Activated CD8-positive, alpha-beta memory T cell treated with anti-CD3 and anti-CD28 coated beads, Interleukin-2, amount 10 ng/mL, durations not matched to agents 7 days and 5 days (primary cell): ENCODE measurements at places on chromosomes 3 and 15. TPM values are rescaled to one million over a fixed set of nuclear protein-coding genes. Genes with fewer than 3 reads are reported as not detected.

Gene MORF4L1
- 235 TPM for total RNA-seq

Gene LSMEM2
- total RNA-seq, result not detected

Gene TGM4
- total RNA-seq, result not detected

Gene GOLGA8O
- total RNA-seq, result 7.8 TPM

GRCh38 chr3:187252311-187252710, 39.2 kb downstream of the MASP1 start:
- H3K27me3 ChIP-seq, result peaks cover 28% of the 10 kb centered on the region
- DNase-seq, result no peak
- no peak overlapping the region for H3K4me3 ChIP-seq
- peaks cover 3% of the 10 kb centered on the region for H3K4me1 ChIP-seq
- H3K36me3 ChIP-seq, result no peaks in the 10 kb centered on the region

DNA sequence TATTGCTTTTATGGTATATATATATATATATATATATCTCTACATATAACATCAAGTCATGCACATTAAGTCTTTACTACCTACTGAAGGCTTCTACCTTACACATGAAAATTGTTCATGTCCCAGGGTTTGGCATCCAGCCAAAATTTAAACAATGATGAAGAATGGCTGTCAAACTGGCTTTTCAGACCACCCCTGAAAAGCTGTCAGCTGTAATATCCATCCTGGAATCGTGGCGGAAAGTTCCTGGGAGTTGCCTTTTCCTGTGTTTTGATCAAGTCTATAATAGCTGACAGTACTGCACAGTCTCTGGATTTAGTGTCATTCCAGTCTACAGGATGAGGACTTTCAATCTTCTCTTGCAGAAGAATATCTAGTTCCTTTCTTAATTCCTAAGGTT, 48.3 kb downstream of the DHX36 start:
- no peak overlapping the region for H3K4me3 ChIP-seq
- no peak for DNase-seq
- H3K36me3 ChIP-seq, result peaks cover 56% of the 10 kb centered on the region
- H3K27me3 ChIP-seq, result no peaks in the 10 kb centered on the region
- no peaks in the 10 kb centered on the region for H3K4me1 ChIP-seq

GRCh38 chr15:75036212-75036616, 12.8 kb downstream of the PPCDC start:
- no peak for DNase-seq
- H3K27ac ChIP-seq, result peak overlapping the region; percentile 29
- peaks cover 19% of the 10 kb centered on the region for H3K36me3 ChIP-seq
- H3K4me3 ChIP-seq, result no peak overlapping the region
- no peaks in the 10 kb centered on the region for H3K27me3 ChIP-seq

GRCh38 chr15:81337241-81337640, 13.3 kb upstream of the STARD5 start:
- H3K27ac ChIP-seq, result no peak overlapping the region
- H3K4me3 ChIP-seq, result no peak overlapping the region
- H3K4me1 ChIP-seq, result peaks cover 17% of the 10 kb centered on the region
- DNase-seq, result no peak
- H3K27me3 ChIP-seq, result no peaks in the 10 kb centered on the region

DNA sequence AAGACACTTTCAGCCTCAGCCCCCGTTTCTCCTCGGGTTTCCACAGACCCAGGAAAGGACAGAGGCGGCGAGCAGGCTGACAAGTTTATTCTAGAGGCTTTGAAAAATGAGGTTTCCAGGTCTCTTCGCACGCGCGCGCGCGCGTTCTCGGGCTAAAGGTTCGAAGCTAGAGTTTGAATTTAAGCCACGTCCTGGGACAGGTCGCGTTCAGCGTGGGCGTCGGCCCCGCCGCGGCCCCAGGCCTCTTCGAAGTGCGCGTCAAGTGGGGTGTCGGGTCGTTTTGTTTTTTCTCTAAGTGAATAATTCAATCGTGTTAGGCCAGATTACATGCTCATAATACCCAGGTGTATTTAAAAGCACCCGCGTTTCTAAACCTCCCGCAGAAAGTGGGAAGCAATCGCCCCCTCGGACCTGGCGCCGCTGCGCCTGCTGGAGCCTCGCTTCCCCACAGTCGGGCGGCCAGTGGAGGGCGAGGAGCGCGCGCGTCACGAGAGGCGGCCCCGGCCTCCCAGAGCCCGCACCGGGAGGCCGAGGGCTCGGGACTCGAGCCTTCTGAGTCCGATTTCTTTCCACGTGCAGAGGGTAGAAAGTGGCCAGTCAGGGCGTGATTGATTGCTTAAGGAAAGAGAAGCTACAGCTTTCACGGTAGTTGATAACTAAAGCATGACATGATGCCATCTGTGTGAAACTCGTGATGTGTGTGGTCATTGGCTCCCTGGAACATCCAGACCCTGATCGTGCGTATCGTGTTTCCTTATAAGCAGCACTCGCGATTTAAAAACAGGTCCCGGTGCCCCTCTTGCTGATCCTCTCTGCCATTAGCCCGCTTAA, 15.8 kb upstream of the SOX2 start:
- DNase-seq, result no peak
- H3K36me3 ChIP-seq, result no peaks in the 10 kb centered on the region
- no peak overlapping the region for H3K27ac ChIP-seq

- H3K4me1 ChIP-seq, result peaks cover 5% of the 10 kb centered on the region
- H3K4me3 ChIP-seq, result no peak overlapping the region
- H3K36me3 ChIP-seq, result peaks cover 5% of the 10 kb centered on the region
- DNase-seq, result no peak
- H3K27me3 ChIP-seq, result no peaks in the 10 kb centered on the region
- H3K27ac ChIP-seq, result no peak overlapping the region
Measured at GRCh38 chr3:188365988-188366698, 212.2 kb downstream of the LPP start.

- no peaks in the 10 kb centered on the region for H3K27me3 ChIP-seq
- H3K4me3 ChIP-seq, result no peak overlapping the region
- H3K4me1 ChIP-seq, result peaks cover 57% of the 10 kb centered on the region
Measured at GRCh38 chr15:90694987-90695386, 22.2 kb upstream of the BLM start.

DNA sequence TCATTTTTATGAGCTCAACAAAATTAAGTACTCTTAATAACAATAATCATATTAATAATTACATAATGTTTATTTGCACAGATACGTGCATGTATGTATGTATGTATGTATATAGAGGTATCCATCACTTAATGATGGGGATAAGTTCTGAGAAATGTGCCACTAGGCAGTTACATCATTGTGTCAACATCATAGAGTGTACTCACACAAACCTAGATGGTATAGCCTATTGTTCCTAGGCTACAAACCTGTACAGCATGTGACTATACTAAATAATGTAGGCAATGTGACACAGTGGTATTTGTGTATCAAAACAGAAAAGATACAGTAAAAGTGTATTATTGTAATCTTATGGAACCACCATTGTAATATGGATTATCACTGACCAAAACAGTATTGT, 874.7 kb upstream of the GBE1 start:
- no peaks in the 10 kb centered on the region for H3K36me3 ChIP-seq
- H3K4me3 ChIP-seq, result no peak overlapping the region
- no peaks in the 10 kb centered on the region for H3K4me1 ChIP-seq
- no peak overlapping the region for H3K27ac ChIP-seq
- H3K27me3 ChIP-seq, result no peaks in the 10 kb centered on the region

- DNase-seq, result no peak
- H3K27me3 ChIP-seq, result no peaks in the 10 kb centered on the region
- H3K4me3 ChIP-seq, result no peak overlapping the region
- H3K27ac ChIP-seq, result no peak overlapping the region
Measured at GRCh38 chr3:65889707-65890099, 149.0 kb downstream of the MAGI1 start.
